ENCODE measurements at places on chromosomes 16 and 17. TPM values are rescaled to one million over a fixed set of nuclear protein-coding genes. Genes with fewer than 3 reads are reported as not detected.

The SHPK gene
- 5.6 TPM for polyA plus RNA-seq

The WDR90 gene
- polyA plus RNA-seq, result 10.0 TPM

The DUS2 gene
- 12.9 TPM for polyA plus RNA-seq

The CDH5 gene
- not detected for polyA plus RNA-seq

The DDX5 gene
- polyA plus RNA-seq, result 636 TPM

The KRTAP1-1 gene
- 0.32 TPM for polyA plus RNA-seq

The TEKT1 gene
- not detected for polyA plus RNA-seq

The BTBD17 gene
- not detected for polyA plus RNA-seq

The TMC5 gene
- not detected for polyA plus RNA-seq

The ABCA10 gene
- polyA plus RNA-seq, result 0.47 TPM

The LGALS9 gene
- polyA plus RNA-seq, result 2.4 TPM

The CNTNAP4 gene
- polyA plus RNA-seq, result not detected

The RHOT2 gene
- polyA plus RNA-seq, result 81.7 TPM

The WNK4 gene
- 2.1 TPM for polyA plus RNA-seq

The NLK gene
- 16.5 TPM for polyA plus RNA-seq

The PLK1 gene
- polyA plus RNA-seq, result 54.0 TPM

The RPL23 gene
- 1,440 TPM for polyA plus RNA-seq
